Right kidney (tissue), 9 donors: ENCODE measurements at places on chromosomes 12 and 14.

DNA sequence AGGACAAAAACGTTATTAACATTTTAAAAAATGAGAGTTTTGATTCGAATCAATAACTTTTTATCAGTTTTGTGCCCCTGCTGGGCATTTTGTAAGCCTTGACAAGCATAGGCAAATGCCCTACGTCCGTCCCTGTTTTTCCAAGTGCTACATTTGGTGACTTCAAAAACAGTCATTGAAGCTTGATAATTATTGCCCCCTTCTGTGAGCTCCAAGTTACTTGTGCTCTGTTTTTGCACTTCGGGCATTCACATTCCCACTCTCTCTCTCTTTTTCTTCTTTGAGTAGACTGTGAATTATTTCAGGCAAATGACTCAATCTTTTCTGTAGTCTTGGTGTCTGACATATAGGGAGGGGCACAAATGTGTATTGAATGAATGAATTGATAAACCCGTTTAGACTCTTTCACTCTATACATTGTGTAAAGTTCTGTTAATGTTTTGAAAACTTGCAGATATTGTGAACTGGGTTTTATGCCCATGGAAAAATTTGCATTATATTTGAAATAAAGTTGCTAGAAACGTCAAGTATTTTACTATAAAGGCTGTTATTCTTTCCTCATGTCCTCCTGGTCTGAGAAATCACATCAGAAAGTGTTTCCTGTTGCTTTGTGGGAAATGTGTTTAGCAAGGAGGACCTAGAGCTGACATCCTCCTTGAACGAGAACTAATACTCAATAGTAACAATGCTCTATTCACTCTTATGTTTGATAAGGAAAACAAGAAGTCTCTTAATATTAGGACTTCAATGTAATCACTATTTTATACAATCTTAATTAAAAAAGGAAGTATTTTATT, 1.4 kb downstream of the APAF1 start:
- no peak for DNase-seq

DNA sequence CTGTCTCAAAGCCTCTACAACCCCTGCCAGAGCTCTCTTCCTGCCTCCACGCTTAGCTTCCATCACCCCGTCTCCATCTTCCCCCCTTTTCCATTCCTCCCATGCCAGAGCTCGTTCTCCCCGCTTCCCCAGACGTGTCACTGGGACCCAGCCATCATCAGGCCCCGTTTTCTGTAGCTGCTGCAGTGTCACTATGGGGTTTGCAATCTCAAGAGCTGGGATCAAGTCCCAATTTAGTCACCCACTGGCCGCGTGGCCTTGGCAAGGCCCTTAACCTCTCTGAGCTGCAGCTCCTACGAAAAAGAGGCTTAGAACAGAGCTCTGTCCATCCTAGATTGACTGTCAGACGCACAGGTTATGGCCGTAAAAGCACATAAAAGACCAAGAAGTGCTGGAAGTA, 901 bp upstream of the FAIM2 start:
- DNase-seq, result no peak

DNA sequence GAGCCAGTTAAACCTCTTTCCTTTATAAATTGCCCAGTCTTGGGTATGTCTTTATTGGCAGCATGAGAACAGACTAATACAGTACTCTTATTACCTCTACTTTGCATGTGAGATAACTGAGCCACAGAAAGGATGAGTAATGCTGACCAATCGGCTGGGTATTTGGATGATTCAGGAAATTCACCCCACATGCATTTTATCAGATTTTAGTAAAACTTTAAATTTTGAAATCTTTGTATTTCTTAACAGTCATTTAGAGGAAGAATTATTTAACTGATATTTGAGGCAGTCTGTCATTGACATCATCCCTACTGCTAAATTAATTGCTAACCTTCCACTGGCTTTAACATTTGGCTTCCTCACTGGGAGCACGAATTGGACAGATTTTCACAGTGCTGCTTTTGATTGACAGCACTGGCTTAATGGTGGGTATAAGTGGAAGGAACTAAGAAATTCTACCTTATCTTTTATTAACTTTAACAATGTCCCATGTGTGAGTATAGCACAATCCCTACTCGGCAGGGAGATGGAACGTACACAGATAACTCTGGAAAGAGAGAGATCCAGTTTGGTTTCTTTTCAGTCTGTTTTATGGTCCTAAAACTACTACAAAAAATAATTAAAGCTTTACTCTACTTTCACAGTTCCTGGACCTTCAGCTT, 261.0 kb downstream of the DACT1 start:
- DNase-seq, result no peak

- no peak for DNase-seq
Measured at GRCh38 chr12:49370539-49370938, 3.3 kb downstream of the SPATS2 start.

- DNase-seq, result no peak
Measured at GRCh38 chr12:76883811-76884210, 5.0 kb upstream of the CSRP2 start.
